ENCODE measurements at places on chromosomes 6 and 20.

GRCh38 chr6:34159844-34160243 is 14.0 kb upstream of the GRM4 start:
- no peak for DNase-seq

DNA sequence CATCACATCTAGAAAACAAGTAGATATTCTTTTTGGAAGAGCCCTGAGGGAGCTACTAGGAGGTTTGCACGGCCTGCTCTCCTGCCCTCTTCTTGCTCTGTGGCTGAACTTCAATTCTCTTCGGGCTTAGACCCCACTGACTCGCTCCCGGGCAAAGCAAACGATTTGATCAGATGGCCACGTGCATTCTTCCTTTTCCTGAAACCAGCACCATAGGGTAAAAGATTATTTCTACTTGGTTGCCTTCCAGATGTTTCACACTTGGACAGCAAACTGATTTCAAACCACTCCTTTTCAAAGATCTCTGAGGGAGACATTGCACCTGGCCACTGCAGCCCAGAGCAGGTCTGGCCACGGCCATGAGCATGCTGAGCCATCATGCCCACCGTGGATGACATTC is at the start of gene SLC22A1:
Gene SLC22A1, plus strand, starts transcription at position 258 of the 400 bp plus-strand sequence. Its CDS starts 121 bp downstream, at position 379.
- no peak for DNase-seq

DNA sequence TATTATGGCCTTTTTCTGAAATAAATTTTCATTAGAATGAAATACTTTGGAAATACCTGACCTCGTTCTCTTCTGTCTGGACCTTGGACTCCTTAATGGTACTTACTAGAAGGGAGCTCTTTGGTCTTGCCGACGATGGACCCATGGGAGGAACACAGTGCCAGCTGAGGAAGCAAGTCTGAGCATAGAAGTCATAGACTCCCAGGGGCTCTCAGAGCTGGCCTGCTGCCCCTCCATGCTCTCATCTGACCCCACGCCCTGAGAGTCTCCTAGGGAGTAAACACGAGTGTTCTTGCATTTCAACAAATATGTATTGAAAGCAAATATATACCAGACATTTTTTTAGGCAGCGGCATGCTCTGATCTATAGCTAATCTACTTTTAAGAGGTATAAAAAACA is 87.8 kb downstream of the PLEKHG1 start:
- no peak for DNase-seq

DNA sequence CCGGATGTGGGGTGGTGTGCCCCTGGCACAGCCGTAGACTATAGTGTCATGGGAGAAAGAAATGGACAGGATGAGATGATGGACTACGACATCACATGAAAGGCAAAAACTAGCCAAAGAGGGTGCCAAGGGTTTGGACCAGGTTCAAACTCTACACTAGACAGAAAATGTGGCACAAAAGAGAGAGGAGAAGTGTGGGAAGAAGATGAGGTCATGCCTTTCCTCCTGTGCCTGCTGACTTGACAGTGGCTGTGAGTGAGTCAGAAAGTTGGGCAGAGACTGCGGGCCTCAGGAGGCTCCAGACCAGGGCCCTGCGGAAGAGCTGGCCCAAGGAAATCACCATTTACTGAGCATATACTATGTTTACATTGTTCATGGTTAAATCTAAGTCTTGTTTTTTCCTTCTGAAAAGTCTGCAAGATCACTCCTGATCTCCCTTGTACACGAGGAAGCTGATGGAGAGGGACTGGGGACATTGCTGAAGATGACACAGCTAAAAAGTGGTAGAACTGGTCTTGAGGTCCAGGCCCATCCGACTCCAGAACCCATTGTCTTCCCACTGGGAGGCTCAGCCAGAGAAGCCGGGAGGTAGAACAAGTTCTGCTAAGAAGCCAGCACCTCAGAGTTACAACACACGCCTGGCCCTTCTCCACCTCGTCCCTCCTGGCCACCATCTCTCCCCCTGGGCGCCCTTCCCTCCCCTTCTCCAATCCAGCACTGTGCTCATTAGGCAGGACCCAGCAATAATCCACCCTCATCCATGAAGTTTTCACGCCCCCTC is 35.6 kb downstream of the CNKSR3 start:
- DNase-seq: no peak

DNA sequence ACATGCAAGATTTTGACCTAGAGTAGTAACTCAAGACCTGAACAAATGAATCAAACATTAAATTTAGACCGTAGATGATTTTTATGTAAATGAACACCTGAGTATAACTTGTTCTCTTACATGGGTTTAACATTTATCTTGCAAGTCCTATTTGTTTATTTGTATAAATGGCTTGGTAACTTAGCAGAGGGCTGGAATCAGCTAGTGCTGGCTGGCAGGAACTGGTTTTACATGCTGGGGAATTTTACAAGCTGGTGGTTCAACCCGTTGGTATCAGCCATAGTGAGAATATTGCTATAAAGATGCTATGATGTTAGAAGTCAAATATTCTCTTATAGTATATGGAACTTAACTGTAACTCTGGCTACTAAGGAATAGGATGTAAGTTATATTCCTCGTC is 8.9 kb downstream of the SLC22A2 start:
- DNase-seq: no peak

DNA sequence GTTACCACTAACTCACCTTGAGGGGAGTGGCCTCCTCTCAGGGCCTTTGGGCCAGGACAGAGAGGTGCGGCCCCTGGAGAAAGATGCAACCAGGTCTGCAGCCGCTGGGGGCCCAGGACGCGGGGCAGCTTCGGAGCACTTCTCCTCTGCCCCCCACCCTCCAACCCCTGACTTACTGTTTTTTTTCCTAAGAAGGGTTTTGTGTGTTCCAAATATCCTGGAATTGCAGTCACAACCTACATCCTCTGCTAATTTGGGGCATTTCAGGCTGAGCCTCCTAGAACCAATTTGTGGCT is 1.7 kb downstream of the LINC00237 start:
- no peak for DNase-seq

DNA sequence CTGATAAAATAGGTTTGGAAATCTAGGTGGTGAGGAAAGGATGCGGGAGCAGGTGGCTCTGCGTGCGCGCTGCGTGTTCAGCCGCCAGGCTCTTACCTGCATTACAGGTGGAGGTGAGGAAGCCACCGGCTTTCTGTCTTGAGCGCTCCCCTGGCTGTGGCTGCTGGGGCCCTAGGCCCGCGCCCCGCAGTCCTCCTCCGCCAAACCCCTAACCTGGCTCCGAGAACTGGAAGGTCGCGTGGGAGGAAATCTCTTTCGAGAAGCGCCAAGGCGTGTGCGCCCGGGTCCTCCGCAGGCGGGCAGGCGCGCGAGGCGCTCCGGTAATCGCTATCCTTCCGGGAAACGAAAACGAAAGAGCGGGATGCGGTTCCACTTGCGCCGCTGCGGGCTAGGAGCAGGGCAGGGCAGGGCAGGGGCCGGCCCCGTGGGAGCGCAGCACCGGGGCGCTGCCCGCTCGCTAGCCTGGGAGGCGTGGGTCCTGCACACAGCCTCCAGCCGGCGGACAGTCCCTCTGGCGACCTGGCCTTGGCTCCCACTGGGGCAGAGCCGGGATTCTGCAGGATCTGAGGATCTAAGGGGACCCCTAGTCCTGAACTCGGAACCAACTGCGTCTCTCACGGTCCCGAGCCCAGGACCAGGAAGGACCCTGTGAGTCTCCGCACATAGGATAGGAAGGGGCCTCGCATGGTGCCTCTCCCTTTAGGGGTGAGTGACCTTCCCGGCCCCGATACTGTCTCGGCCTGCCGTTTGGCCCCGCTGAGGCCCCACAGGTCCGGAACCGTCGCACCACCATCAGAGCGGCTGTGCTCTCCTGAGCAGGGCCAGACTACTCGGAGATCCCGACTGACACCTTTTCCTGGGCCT is at the start of gene ETV7:
Gene ETV7, minus strand, starts transcription at position 230 of the 864 bp plus-strand sequence. Its CDS starts 128 bp downstream, at position 102.
- no peak for DNase-seq

DNA sequence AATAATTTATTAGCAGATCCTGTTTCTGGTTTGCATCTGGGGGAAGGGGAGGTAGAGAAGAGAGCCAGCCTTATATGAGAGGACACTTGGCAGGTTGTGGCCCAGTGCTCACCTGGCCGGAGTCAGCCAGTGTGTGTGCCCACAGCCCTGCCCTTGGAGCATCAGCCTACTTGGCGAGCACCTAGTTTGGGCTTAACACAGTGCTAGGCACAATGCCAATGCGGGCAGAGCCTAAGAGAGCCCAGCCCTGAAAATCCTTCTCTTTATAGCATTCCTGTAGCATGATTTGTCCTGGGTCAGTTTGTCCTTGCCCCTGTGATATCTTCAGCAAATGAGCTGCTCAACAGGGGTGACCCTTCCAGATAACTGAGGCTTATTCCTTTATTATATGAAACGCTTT is 73.0 kb downstream of the SLX4IP start:
- no peak for DNase-seq

DNA sequence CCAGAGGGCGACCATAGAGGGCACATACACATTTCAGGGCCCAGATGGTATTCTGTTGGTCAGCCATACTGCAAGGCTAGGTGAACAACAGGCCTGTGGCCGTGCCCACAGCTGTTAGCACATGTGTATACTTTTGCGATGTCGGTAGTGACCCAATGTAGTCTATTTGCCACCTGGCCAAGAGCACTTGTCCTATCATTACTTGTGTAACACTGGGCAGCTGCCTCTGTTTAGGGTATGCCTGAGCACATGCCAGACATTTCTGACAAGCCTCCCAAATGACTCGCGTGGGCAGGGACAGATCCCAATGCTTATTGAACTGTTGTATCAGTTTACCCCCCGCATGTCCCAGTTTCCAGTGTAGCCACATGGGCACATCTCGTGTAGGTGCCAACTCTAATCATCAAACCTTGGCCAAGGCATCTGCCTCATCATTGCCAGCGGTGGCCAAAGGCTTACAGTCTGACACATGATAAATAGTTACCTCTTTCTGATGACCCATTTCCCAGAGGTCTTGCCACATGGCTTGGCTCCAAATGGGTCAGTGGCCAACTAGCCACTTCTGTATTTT is 74.4 kb upstream of the FBXL4 start:
- no peak for DNase-seq

- no peak for DNase-seq
Measured at GRCh38 chr6:21992178-21992967, 304.5 kb downstream of the PRL start.

DNA sequence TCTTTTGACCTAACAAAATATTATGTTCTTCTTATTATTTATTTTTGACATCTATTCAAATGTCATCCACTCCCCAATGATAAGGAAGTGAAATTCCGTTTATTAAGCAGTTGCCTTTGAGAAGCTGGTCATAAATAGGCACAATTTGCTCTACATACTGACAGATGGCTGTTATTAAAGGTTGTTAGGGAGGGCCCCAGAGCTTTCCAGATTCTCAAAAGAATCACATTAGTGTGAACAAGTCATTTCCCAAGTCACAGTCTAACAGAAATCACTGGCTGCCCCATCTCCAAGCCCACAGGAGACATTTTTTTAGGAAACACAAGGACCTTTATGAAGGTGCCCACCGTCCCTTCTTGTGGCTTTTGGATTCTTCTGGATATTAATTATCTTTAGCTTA is 172.4 kb downstream of the MEI4 start:
- no peak for DNase-seq

DNA sequence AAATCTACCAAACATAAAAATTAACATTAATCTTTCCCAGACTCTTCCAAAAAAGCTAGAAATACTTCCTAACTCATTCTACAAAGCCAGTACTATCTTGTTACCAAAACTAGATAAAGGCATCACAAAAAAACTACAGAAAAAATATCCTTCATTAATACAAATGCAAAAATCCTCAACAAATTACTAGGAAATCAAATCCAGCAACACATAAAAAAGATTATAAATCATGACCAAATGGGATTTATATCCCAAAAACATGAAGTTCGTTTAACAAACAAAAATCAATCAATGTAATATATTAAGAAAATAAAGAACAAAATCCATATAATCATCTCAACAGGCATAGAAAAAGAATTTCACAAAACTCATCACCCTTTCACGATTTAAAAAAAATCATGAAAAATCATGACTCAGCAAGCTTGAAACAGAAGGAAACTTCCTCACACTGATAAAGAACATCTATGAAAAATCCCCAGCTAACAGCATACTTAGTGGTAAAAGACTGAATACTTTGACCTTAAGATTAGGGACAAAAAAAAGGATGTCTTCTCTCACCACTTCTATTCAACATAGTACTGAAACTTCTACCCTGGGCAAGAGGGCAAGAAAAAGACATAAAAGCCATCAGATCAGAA is 43.2 kb downstream of the RANBP9 start:
- DNase-seq: no peak

DNA sequence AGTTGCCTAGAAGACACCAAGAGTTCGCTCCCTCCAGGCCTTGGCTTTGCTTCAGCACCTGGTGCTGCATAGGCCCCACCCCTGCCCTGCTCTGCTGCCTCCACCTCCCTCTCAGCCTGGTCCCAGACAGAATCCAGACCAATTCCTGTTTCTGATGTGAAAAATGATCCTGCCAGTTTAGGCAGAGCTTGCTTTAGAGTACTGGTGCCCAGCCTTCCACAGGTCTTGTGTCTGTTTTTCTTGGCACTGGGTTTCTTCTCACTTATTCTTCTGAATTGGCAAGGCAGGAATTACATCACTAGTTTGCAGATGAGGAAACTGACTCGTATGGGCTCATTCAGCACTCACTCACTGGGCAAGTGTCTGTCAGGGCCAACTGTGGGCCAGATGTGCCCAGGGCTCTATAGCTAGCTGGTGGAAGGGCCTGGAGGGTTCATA is 53.0 kb downstream of the HLA-A start:
- DNase-seq: no peak

GRCh38 chr6:4301871-4302270 is 166.5 kb upstream of the ECI2 start:
- DNase-seq: no peak

DNA sequence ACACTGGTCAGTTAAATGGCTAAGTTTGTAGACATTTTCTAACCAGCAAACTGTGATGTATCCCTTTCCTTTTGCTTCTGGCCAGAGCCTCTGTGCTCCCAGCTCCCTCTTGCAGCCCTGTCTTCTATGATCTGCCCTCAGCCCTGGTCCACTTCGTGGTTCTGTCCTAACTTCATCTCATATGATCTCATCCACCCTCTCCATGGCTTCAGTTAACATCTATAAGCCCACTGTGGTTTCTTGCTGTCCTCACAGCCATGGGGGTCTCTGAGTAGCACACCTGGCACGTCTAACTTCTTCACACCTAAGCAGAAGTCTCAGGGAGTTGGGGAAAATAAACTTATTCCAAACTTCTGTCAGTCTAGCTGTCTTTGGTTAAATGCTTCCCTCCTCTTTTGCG is 81.8 kb downstream of the IRF4 start:
- no peak for DNase-seq

GRCh38 chr20:2834401-2835110 is 5.9 kb downstream of the PCED1A start:
- no peak for DNase-seq

GRCh38 chr20:2756056-2756611 is 44.3 kb downstream of the CPXM1 start:
- DNase-seq: no peak

GRCh38 chr6:17480476-17480875 is 87.1 kb downstream of the CAP2 start:
- DNase-seq: no peak

GRCh38 chr6:164731539-164731938 is 577.9 kb downstream of the C6orf118 start:
- no peak for DNase-seq
